ENCODE measurements at places on chromosomes 5 and 9.
A peak's percentile ranks its signal among the peaks of the same experiment; 100 is the strongest.

DNA sequence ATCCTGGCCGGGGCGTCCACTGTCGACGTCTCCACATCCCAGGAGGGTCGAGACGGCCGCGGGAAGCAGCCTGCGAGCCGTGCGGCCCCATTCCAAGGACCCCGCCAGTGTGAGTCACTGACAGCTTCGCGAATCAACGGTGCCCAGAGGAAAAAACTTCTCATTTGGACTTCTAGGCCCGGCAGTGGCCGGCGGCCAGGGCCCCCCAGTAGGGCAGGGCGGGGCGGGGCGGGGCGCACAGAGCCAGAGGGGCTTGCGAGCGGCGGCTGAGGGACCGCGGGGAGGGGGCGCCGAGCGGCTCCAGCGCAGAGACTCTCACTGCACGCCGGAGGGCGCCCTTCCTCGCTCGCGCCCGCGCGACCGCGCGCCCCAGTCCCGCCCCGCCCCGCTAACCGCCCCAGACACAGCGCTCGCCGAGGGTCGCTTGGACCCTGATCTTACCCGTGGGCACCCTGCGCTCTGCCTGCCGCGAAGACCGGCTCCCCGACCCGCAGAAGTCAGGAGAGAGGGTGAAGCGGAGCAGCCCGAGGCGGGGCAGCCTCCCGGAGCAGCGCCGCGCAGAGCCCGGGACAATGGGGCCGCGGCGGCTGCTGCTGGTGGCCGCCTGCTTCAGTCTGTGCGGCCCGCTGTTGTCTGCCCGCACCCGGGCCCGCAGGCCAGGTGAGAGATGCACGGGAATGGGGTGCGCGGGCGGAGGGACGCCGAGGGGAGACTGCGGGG is at the start of gene F2R:
Gene F2R, plus strand, starts transcription at position 391 of the 720 bp plus-strand sequence. Its CDS starts 182 bp downstream, at position 573.
- DNase-seq = no peak

- DNase-seq = no peak
Observed at GRCh38 chr5:73496984-73497457, 1.2 kb upstream of the BTF3 start.

DNA sequence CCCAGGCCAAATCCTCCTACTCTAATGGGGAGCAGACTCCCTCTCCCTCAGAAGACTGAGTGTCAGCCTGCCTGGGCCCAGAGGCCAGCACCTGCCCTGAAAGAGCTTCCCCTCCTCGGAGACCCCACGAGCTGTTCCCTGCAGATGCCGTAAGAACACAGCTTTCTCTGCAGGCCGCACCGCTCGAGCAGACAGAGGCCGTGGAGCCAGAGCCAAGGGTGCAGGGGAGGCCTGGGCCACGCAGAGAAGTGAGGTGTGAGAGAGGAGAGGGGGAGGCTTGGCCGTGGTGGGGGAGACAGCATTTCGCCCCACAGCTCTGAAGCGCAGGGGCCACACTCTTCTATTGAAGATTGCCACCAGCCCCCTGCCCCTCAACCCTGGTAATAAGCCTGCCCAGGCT is 62.8 kb upstream of the GARNL3 start:
- DNase-seq = no peak

DNA sequence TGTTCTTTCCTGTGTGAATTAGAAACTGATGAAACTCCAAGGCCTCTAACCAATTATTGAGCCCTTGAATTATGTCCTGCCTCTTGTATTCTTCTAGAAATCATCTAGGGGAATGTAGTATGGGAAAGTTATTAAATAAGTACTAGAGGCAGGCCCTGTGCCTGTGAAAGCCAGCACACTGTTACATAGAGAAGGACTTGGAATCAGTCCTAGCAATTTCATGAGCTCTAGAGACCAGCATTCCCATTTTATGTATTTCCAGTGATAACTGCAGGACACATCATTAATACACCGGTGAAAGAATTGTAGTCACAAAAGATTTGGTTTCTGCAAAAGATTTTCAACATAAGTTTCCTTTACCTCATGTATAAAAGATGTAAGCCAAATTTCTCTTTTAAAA is 168.5 kb upstream of the VLDLR start:
- DNase-seq = no peak

DNA sequence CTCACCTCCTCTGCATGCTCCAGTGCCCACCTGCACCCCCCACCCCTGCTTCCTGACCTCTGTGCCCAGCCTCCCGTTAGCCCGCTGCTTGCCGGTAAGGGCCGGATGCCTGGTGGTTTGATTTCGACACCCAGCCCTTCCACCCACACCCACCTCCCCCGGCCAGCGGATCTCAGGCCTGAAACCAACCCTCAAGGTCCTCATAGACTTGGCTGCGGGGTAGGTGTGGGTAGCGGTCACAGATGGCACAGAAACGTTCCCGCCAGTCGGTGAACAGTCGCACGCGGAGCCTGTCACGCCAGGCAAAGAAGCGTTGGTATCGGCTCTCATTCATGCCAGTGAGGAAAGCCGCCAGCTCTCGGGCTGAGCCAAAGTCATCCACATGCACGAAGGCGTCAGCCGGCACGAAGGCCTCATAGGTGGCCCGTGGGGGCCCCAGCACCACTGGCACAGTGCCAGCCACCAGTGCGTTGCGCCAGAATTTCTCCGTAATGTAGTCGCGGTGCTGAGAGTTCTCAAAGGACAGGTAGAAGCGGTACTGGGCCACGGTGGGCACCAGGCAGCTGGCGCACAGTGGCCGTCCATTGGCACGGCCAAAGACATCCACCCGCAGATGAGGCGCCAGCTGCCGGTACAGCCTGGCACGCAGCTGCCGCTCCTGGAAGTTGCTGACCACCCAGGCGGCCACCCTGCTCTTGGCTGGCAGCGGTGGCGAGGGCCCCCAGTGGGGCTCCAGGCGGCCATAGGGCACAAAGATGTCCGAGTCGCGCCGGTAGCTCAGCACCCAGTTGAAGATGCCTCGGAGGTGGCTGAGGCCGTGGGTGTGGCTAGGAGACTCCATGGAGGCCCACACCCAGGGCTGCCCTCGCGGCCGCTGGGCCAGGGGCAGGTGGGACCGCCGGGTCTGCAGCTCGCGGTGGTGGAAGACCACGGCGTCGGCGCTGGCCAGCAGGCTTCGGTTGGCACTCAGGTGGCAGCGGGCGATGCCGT is 1.1 kb downstream of the FUT7 start:
- no peak for DNase-seq

GRCh38 chr9:89533411-89534095 is 35.6 kb upstream of the SEMA4D start:
- DNase-seq = peak; percentile 76

DNA sequence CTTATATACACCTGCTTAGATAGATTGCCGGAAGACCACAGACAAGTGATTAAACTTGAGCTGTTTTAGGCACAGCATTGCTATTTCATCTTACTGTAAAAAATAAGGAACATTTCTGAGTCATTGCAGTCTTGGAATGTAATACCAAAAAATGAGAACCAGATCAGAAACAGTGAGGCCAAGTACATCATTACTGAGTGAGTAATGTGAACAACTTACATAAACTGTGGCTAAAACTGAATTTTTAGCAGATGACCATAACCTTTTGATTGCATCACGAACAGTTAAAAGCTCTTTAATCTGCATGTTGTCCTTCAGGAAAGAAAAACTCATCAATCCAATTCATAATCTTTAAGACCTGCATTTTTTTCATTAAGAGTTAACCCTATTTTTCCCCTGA is 157.1 kb upstream of the FGF10 start:
- no peak for DNase-seq

- no peak for DNase-seq
Observed at GRCh38 chr9:130732136-130732535, 38.6 kb downstream of the EXOSC2 start.

DNA sequence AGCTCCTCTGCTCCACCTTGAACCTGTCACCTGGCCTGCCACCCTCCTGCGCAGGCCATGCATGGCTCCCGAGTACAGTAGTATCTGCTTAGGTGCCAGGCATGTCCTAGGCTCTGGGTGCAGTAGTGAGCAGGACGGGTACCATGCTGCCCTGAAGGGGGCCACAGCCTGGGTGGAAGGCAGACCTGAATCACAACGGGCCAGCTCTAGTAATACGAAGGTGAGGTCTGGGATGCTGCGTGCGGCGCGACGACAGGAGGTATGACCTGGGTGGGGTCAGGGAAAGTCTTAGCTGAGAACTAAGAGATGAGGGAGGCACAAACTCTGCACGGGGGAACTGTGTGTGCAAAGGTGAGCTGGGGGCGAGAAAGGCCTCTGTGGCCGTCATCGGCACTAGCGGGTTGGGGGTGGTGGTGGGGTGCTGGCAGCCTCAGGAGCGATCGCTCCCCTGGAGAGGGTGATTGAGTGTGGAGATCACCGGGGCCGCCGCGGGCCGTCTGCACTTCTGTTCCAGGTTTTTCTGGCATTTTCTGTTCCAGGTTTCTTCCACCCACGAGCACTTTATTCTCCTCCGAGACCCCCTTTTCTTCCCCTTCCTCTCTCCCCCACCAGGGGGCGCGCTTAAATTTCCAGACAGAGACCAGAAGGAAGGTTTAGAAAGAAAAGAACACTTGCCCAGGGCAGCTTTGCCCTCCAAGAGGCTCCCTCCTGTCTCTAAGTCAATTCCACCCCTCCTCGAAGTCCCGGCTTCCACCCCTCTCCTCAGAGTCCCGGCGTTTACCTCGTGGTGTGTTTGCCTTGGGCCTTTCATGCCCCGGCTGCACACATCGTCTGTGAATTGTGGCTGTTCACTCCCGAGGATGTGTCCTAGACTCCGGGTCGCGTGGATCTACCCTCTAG is 15.1 kb downstream of the PDLIM4 start:
- peak; percentile 81 for DNase-seq

DNA sequence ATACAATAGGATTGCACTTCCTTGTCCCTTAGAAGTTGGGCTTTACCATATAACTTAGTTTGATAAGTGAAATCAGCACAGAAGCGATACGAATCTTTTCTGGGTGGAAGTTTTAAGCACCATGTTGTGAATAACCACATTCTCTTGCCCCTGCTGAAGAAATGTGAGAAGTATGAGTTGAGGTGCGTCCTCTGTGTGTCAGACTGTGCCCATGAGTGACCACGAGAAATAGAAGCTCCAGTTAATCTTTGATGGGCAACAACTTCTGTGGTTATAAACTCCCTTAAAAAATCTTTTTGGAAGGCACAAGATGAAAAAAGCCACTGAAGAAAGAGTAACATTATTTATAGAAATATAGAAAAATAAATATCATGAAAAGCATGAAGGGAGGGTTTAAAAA is 668.2 kb downstream of the DTWD2 start:
- no peak for DNase-seq

- DNase-seq = no peak
Observed at GRCh38 chr5:73950912-73951430, 325.0 kb downstream of the ARHGEF28 start.

GRCh38 chr9:106878934-106879333 is 16.0 kb downstream of the ZNF462 start:
- peak; percentile 47 for DNase-seq

DNA sequence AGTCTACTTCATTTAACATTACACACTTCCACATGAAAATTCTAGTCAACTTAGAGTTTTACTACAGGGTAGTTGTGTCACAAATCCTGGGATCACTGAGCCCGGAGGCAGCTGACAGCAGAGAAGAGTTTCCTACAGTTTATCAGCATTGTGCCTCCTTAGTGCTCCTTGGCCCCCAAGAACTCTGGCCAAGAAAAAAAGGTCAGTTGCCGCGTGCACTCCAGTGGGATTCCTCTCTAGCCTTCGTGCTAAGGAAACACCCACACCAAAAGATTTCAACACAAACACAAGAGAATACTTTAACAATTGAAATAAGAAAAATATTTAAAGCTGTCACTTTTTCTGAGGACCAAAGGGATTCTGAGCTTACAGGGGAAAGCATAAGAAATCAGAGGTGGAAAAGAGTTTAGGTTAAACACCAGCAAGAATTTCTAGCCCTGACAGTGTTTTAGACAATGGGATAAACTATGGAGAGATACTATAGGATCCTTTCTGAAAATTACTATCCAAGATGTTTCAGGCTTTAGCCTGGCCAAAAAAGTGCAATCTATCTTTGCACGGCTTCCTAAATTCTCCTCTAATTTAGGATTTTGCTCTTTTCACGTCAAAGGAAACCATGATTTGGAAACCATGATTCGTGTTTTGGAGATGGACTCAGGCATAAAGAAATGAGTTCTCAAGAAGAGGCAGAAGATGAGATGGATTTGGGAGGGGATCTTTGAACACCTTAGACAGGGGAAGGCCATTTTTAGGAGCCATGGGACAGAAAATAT is 606.8 kb downstream of the RAB3C start:
- DNase-seq = no peak

- no peak for DNase-seq
Observed at GRCh38 chr9:92328225-92328624, 2.5 kb downstream of the CENPP start.

DNA sequence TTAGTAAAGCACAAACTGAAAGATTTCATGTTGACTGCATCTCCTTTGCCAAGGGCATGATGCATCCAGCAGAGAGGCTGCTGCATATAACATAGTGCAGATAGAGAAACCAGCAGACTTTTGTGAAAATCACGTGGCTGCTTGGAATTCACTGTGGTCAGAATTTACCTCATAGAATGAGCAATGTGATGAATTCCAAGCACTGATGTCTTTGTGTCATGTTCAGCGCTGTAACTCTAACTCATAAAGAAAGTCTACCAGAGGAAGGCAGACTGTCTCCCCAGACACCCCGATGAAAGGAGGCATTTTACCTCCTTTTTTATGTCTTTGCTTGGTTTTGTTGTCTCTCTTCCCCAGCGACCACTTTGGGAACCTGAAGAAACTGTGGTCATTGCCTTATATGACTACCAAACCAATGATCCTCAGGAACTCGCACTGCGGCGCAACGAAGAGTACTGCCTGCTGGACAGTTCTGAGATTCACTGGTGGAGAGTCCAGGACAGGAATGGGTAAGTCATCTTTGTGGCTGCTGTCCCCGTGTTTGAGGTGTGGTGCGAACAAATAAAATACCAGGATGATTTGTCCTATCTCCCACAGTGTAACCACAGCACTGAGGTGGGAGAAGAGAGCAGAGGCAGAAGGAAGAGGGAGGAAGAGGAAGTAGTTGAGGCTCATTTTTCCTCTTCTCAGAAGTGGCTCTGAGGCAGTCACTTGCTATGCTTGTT is 42.0 kb downstream of the ITK start:
- DNase-seq = no peak

GRCh38 chr5:1228120-1228519 is 2.9 kb downstream of the SLC6A18 start:
- DNase-seq = no peak

DNA sequence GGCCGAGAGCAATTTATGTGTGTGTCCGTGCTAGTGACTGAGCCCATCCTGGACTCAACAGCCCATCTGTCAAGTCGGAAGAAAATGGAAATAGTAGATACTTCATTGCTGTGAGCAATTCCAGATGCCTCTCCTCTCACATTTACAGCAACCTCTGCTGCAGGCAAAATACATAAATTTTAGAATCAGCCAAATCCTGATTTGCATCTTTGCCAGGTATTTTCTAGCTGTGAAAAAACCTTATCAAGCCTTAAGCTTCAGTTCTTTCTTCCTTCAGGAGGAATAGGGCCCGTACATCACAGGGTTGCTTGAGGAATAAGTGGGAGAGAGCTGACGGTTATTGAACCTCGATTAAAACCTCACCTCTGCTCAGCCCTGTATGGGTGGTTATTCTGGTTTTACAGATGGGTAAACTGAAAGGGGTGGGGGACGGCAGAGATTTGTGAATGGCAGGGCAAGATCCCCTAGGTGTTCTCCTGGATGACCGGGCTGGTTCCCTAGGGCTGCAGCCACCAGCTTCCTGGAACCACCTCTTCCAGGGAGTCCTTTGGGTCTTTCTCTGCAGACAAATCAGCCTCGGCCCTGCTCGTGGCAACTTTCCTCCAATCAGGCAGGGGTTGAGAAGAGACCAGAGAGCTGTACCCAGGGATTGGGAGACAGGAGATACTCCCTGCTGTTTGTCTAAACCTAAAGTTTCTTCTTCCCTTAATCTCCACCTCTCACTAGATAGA is 5.3 kb upstream of the MSX2 start:
- DNase-seq = no peak
